ENCODE measurements at places on chromosomes 2 and 18. TPM values are rescaled to one million over a fixed set of nuclear protein-coding genes. Genes with fewer than 3 reads are reported as not detected.

The MYOM1 gene
- 1.5 TPM for total RNA-seq

The VIT gene
- total RNA-seq = not detected

The TMEM200C gene
- not detected for total RNA-seq

The CD8B gene
- 1.1 TPM for total RNA-seq

The CSRNP3 gene
- not detected for total RNA-seq

The SH3BP4 gene
- total RNA-seq = 0.52 TPM

The CD8A gene
- 1.3 TPM for total RNA-seq

The HOXD8 gene
- not detected for total RNA-seq

The RUFY4 gene
- total RNA-seq = 0.78 TPM

The TMEM163 gene
- 0.14 TPM for total RNA-seq

The DSEL gene
- total RNA-seq = 0.52 TPM

The APLF gene
- total RNA-seq = 4.1 TPM

The GPR75 gene
- total RNA-seq = 1.6 TPM

The UNC80 gene
- total RNA-seq = not detected

- H3K36me3 ChIP-seq = no peaks in the 10 kb centered on the region
- no peak overlapping the region for H3K4me3 ChIP-seq
- no peaks in the 10 kb centered on the region for H3K4me1 ChIP-seq
- no peak for DNase-seq
Observed at GRCh38 chr2:77838441-77838840, 316.3 kb upstream of the LRRTM4 start.

- H3K36me3 ChIP-seq = no peaks in the 10 kb centered on the region
- H3K4me3 ChIP-seq = no peak overlapping the region
- no peaks in the 10 kb centered on the region for H3K27me3 ChIP-seq
Observed at GRCh38 chr18:55794288-55795052, 206.5 kb upstream of the TCF4 start.

DNA sequence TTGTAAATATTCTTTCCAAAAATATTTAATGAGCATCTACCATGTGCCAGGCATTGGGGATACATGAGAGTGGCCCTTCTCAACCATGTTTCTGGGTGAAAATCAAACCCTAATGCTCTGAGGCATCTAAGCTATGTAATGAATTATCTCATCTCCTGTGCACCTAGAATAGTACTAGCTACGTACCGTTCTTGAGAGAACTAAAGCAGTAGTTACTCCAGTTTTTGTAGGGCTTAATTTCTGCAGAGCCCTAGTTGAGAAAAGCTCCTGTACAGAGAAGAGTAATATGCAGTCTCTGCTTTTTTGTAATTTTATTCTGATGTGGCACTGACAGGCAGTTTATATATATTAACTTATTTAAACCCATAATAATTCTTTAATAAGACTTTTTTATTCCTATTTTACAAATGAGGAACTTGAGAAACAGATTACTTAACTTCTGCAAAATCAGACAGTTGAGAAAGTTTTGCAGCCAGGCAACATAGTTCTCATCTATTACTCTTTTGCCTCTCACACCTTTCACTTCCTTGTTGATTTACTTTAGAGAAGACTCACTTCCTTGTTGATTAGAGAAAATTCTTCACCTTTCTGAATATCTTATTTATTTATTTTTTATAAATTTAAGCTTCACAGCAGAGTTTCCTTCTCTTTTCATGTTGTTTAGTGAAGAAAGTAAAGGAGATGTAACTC is 3.1 kb downstream of the SPOPL start:
- no peak for DNase-seq
- H3K4me3 ChIP-seq = peak overlapping the region; percentile 72
- H3K27ac ChIP-seq = no peak overlapping the region
- H3K27me3 ChIP-seq = no peaks in the 10 kb centered on the region
- peaks cover 22% of the 10 kb centered on the region for H3K4me1 ChIP-seq
- no peaks in the 10 kb centered on the region for H3K36me3 ChIP-seq

- no peak overlapping the region for H3K4me3 ChIP-seq
- peaks cover 4% of the 10 kb centered on the region for H3K4me1 ChIP-seq
- no peak overlapping the region for H3K27ac ChIP-seq
- no peaks in the 10 kb centered on the region for H3K36me3 ChIP-seq
- peak; percentile 16 for DNase-seq
Observed at GRCh38 chr18:46281185-46282176, 177.3 kb downstream of the HAUS1 start.

GRCh38 chr2:60216452-60216995 is 336.9 kb downstream of the BCL11A start:
- H3K4me3 ChIP-seq = no peak overlapping the region
- H3K36me3 ChIP-seq = no peaks in the 10 kb centered on the region
- no peaks in the 10 kb centered on the region for H3K27me3 ChIP-seq

GRCh38 chr2:12594590-12594989 is 122.1 kb upstream of the TRIB2 start:
- H3K36me3 ChIP-seq = no peaks in the 10 kb centered on the region
- H3K4me3 ChIP-seq = no peak overlapping the region
- no peaks in the 10 kb centered on the region for H3K27me3 ChIP-seq
- H3K4me1 ChIP-seq = peaks cover 6% of the 10 kb centered on the region
- no peak overlapping the region for H3K27ac ChIP-seq

GRCh38 chr2:216188559-216188850 is 79.4 kb downstream of the XRCC5 start:
- peaks cover 40% of the 10 kb centered on the region for H3K36me3 ChIP-seq
- H3K4me1 ChIP-seq = peaks cover 8% of the 10 kb centered on the region
- no peaks in the 10 kb centered on the region for H3K27me3 ChIP-seq
- H3K4me3 ChIP-seq = no peak overlapping the region
- DNase-seq = no peak
- H3K27ac ChIP-seq = no peak overlapping the region

GRCh38 chr2:54012538-54013141 is 41.8 kb upstream of the PSME4 start:
- H3K27ac ChIP-seq = no peak overlapping the region
- no peak for DNase-seq
- no peak overlapping the region for H3K4me3 ChIP-seq
- no peaks in the 10 kb centered on the region for H3K27me3 ChIP-seq

DNA sequence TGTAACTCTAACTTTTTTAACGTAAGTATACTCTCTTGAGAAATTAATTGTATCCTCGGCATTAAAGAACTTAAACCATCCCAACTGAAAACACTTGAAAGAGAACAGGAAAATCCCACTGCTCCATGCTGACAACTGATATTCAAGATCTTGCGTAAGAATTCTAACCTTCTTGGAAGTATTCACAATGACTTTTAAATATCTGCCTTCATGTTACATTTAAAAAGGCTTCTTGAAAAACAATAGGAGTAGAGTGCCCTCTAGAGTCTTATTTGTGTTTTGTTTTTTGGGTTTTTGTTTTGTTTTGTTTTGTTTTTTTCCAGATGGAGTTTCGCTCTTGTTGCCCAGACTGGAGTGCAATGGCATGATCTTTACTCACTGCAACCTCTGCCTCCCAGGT is 65.4 kb upstream of the DNAJC10 start:
- H3K4me1 ChIP-seq = no peaks in the 10 kb centered on the region
- no peak for DNase-seq
- H3K4me3 ChIP-seq = no peak overlapping the region
- no peaks in the 10 kb centered on the region for H3K36me3 ChIP-seq
- no peaks in the 10 kb centered on the region for H3K27me3 ChIP-seq

DNA sequence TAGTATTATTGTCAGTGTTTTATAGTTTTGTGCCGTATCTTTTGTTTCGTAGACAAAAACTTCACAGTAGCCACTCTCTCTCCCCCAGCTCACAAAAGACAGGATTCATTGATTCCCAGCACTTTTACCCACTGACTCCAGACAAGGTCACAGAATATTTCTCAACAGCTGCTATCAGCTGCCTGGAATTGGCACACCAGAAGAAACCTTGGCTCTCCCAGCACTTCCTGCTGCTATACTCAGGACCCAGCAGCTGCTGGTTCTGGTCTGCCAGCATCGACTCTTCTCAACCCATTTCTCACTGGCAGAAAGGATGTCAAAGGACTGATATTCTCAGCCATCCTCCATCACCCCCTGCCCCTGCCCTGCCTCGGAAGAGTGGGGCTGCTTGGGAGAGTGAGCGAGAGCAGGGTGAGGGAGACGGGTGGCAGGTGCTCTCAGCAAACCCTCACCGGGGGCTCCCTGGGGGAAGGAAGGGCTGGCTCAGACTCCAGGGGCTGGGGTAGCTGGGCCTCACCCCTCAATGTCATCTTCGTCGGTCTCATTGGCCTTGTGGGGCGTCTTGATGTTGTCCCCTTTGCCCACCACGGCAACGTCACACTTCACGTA is 6.1 kb upstream of the OTOF start:
- H3K27ac ChIP-seq = no peak overlapping the region
- DNase-seq = no peak
- H3K36me3 ChIP-seq = no peaks in the 10 kb centered on the region
- no peaks in the 10 kb centered on the region for H3K4me1 ChIP-seq
- H3K27me3 ChIP-seq = no peaks in the 10 kb centered on the region

- H3K4me3 ChIP-seq = no peak overlapping the region
- H3K27me3 ChIP-seq = no peaks in the 10 kb centered on the region
- H3K36me3 ChIP-seq = no peaks in the 10 kb centered on the region
- no peaks in the 10 kb centered on the region for H3K4me1 ChIP-seq
- no peak for DNase-seq
Observed at GRCh38 chr2:144753416-144753815, 233.5 kb upstream of the ZEB2 start.

GRCh38 chr18:12278741-12279682 is 24.9 kb downstream of the CIDEA start:
- no peaks in the 10 kb centered on the region for H3K36me3 ChIP-seq
- H3K4me1 ChIP-seq = no peaks in the 10 kb centered on the region
- peaks cover 14% of the 10 kb centered on the region for H3K27me3 ChIP-seq
- no peak for DNase-seq

- H3K4me1 ChIP-seq = peaks cover 28% of the 10 kb centered on the region
- peak overlapping the region; percentile 87 for H3K4me3 ChIP-seq
- H3K36me3 ChIP-seq = peaks cover 6% of the 10 kb centered on the region
- H3K27me3 ChIP-seq = no peaks in the 10 kb centered on the region
Observed at GRCh38 chr2:190318931-190319554, 583 bp downstream of the HIBCH start.

- DNase-seq = no peak
- no peak overlapping the region for H3K27ac ChIP-seq
- no peaks in the 10 kb centered on the region for H3K27me3 ChIP-seq
- no peaks in the 10 kb centered on the region for H3K36me3 ChIP-seq
- no peak overlapping the region for H3K4me3 ChIP-seq
Observed at GRCh38 chr2:236608188-236608525, 38.5 kb downstream of the ACKR3 start.

GRCh38 chr18:31396796-31397612 is 20.4 kb downstream of the DSG4 start:
- H3K4me3 ChIP-seq = no peak overlapping the region
- H3K27me3 ChIP-seq = no peaks in the 10 kb centered on the region
- H3K27ac ChIP-seq = no peak overlapping the region

- no peak overlapping the region for H3K4me3 ChIP-seq
- H3K4me1 ChIP-seq = no peaks in the 10 kb centered on the region
- no peak for DNase-seq
- H3K36me3 ChIP-seq = no peaks in the 10 kb centered on the region
- no peaks in the 10 kb centered on the region for H3K27me3 ChIP-seq
Observed at GRCh38 chr2:128302011-128302743, 16.5 kb downstream of the HS6ST1 start.

GRCh38 chr2:20614201-20615067 is 36.5 kb downstream of the HS1BP3 start:
- no peaks in the 10 kb centered on the region for H3K27me3 ChIP-seq
- H3K4me1 ChIP-seq = no peaks in the 10 kb centered on the region
- no peak for DNase-seq
- H3K4me3 ChIP-seq = no peak overlapping the region

DNA sequence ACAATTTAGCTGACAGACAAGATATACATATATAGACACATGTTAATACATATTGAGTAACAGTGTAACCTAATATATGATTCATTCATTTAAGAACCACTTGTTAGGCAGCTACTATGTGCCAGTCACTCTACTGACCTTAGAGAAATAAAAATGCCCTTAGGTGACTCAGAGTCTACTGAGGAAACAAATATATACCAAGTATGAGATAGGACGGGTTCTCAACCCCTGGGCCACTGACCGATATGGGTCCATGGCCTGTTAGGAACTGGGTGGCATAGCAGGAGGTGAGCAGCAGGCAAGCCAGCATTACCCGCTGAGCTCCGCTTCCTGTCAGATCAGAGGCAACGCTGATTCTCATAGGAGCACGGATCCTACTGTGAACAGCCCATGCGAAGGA is 14.8 kb downstream of the STRN start:
- peaks cover 4% of the 10 kb centered on the region for H3K36me3 ChIP-seq
- DNase-seq = no peak
- no peaks in the 10 kb centered on the region for H3K4me1 ChIP-seq
- no peak overlapping the region for H3K27ac ChIP-seq
- no peak overlapping the region for H3K4me3 ChIP-seq

DNA sequence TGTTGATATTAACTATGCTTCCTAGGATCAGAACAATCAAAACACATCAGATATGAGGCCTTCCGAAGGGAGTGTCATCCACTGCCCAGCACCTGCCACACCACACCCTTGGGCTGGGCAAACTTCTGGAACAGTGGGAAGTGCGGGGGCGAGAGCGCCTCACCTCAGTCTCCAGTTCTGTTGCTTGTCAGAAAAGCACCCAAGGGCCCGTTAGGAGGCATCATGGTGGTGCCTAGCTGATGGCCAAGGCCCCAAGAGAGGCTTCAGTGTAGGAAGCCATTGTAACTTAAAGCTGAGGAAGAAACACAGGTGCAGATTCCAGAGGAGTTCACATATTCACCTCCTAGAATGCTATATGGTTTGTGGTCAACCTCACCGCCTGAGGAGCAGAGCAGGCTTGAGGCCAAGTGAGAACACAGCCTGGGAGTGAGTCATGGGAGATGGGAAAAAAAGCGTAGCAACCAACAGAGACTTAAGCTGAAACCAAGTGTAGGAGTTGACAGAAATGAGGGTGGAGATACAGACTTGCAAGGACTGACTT is 85.1 kb upstream of the ATL2 start:
- no peak for DNase-seq
- no peak overlapping the region for H3K27ac ChIP-seq

GRCh38 chr2:122156176-122156890 is 400.9 kb downstream of the TSN start:
- no peak for DNase-seq
- H3K27ac ChIP-seq = no peak overlapping the region
- H3K36me3 ChIP-seq = no peaks in the 10 kb centered on the region
- H3K27me3 ChIP-seq = no peaks in the 10 kb centered on the region
- no peaks in the 10 kb centered on the region for H3K4me1 ChIP-seq
- no peak overlapping the region for H3K4me3 ChIP-seq

GRCh38 chr2:85318222-85319074 is 9.3 kb downstream of the TGOLN2 start:
- H3K27ac ChIP-seq = peak overlapping the region; percentile 52
- no peaks in the 10 kb centered on the region for H3K27me3 ChIP-seq
- peaks cover 85% of the 10 kb centered on the region for H3K36me3 ChIP-seq
- H3K4me1 ChIP-seq = peaks cover 54% of the 10 kb centered on the region
- no peak overlapping the region for H3K4me3 ChIP-seq
- DNase-seq = no peak

GRCh38 chr18:51132256-51132935 is 65.1 kb downstream of the MEX3C start:
- no peak overlapping the region for H3K27ac ChIP-seq
- DNase-seq = no peak
- H3K27me3 ChIP-seq = no peaks in the 10 kb centered on the region
- no peaks in the 10 kb centered on the region for H3K4me1 ChIP-seq
- H3K36me3 ChIP-seq = no peaks in the 10 kb centered on the region

GRCh38 chr2:219422952-219423534 is 4.9 kb downstream of the DES start:
- H3K36me3 ChIP-seq = no peaks in the 10 kb centered on the region
- no peak overlapping the region for H3K4me3 ChIP-seq
- DNase-seq = no peak
- H3K4me1 ChIP-seq = peaks cover 7% of the 10 kb centered on the region
- peaks cover 31% of the 10 kb centered on the region for H3K27me3 ChIP-seq

Measured in CD4-positive, alpha-beta T cell (primary cell).